ENCODE measurements at places on chromosomes 6 and 20.

DNA sequence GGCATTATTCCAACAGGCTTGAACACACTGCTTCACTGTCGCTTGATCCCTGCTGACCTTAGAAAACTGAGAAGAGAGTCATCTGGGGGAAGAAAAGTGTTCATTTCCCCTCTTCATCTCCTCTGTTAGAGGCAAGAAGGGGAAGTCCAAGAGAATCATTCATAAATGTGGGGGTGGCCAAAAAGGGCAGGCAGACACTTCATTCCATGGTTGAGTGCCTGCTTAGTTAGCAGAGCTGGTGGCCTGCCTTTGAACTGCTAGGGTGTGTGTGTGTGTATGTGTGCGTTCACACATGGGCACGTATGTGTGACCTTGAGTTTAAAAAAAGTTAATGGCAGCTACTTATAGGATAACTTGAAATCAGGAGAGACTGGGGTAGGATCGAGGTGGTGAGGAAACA lies 39.4 kb upstream of the RFPL4B start:
- DNase-seq, result no peak

DNA sequence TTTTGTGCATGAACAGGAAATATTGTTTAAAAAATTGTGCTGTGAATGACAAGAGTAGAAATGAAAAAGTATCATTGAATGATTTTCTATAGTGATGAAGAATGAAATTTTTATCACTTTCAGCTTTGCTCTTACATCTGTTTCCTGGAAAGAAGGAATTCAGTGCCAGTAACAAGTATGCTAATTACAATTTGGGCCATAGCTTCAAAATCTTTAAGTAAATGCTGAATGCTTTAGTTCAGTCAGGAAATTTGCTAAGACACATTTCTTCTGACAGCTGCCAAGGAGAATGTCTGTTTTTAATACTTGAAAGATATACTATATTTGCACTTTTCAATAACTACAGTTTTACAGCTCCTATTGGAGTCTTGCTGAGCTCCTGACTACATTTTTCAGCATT lies 203.7 kb upstream of the RSPO3 start:
- no peak for DNase-seq

DNA sequence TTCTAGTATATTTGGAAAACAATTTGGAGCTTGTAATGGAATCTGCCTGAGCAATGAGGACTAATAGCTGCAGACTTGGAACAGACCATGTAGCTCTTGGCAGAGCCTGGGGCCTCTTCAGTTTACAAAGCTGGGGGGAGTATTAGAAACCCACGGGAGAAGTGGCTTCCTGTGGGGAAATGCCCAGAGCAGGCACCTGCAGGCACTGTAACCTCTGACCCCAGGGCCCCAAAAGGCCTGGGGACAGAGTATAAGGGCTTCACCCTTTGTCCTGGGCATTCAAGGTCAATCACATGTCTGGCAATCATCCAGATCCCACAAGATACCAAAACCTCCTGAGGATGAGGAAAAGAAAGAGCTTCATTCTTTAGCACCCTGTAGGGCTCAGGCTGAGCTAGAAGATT lies 19.4 kb downstream of the PKIG start:
- peak; percentile 66 for DNase-seq

DNA sequence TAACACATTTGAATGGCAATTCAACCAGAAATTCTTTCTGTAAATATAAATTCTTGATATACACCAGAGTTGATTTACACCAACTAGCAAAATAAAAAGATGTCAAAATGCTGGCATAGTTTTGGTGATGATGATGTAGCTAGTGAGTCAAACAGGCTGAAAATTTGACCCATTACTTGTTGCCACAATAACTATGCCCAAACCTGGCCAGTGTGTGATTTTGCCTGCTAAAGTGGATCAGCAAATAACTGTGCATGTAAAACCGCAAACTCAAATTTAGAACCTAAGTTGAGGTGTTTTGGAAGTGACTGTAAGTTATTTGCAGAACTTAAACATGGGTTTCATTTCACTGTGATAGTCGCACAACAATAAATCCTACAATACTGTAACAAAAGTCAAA lies 125.9 kb downstream of the KIF6 start:
- no peak for DNase-seq

- no peak for DNase-seq
Observed at GRCh38 chr20:50142812-50143211, 10.7 kb downstream of the PEDS1 start.

DNA sequence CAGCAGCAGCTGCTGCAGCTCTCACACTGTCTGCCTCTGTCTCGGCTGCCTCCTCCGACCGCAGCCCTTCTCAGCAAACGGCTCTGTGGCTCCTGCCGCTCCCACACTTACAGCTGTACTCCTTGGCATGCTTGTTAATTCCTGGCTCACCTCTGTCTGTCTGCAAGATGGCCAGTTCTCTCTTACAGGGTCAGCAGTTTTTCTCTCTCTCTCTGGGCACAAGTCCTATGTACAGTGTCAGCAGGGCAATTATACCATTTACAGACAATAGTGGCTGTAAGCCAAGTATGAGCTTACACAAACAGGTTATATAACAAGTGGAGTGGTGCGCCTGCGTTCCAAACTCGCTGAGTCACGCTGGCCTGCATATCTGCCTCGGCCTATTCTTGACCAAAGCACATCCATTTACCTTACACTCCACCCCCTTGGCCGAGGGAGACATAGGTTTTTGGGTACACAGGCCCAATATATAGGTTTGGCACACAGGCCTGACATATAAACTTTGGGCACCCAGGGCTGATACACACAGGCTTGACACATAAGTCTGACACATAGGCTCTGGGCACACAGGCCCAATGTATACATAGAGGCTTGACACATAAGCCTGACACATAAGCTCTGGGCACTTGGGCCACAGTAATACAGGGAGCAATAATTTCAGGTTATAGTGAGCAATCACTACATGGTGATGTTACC lies 4.4 kb downstream of the ZKSCAN3 start:
- DNase-seq, result no peak

GRCh38 chr6:63098789-63099188 lies 112.5 kb upstream of the FKBP1C start:
- no peak for DNase-seq

DNA sequence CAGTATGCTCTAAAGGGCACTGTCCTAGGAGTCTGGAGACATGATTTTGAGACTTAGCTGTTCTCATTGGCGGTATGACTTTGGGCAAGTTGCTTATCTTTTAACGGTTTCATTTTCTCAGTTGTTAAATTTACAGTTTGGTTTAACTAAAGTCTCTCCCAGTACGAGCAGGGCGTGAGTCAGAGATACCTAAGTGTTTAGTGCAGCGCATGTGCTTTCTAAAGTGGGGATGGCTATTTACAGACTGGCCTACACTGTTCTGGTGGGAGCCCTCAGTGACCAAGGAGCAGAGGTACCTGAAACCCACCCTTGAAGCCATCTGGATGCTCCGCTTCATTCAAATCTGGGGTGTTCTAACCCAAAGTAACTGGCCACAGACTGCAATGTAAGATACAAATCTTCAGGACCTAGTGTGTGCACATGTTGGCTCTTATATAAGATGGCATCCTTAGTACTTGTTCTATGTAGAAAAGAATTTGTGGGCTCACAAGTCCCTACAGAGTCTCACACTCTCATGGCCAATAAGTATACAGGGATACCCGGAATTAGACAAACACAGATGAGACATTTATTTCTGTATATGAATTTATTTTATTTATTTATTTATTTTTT lies 10.7 kb downstream of the MSH5 start:
- no peak for DNase-seq

DNA sequence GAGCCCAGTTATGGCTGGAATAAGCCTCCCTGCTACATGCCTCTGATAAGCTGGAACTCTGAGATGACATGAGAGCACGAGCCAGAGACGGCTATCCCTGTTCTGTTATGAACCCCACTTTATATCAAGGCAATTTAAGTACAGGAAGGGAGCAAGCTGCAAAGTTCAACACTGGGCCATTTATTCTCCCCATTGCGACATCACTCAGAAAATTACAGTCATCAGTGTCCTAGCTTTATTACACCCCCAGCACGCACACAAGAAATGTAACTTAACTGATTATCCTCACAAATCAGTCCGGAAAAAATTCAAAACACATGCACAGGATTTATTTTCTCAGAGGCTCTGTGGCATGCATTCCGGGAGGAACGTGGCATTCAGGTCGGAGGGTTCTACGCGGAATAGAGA lies 125.3 kb upstream of the SLC2A12 start:
- DNase-seq, result no peak

- no peak for DNase-seq
Observed at GRCh38 chr20:64196309-64196708, 32.1 kb downstream of the MYT1 start.

- DNase-seq, result no peak
Observed at GRCh38 chr6:72699159-72699558, 77.3 kb downstream of the KCNQ5 start.

GRCh38 chr20:32621071-32621890 lies 36.1 kb upstream of the NOL4L start:
- DNase-seq, result no peak

- no peak for DNase-seq
Observed at GRCh38 chr6:17851001-17851719, 136.3 kb downstream of the KIF13A start.

GRCh38 chr6:1264619-1265445 lies 47.1 kb upstream of the FOXQ1 start:
- no peak for DNase-seq

DNA sequence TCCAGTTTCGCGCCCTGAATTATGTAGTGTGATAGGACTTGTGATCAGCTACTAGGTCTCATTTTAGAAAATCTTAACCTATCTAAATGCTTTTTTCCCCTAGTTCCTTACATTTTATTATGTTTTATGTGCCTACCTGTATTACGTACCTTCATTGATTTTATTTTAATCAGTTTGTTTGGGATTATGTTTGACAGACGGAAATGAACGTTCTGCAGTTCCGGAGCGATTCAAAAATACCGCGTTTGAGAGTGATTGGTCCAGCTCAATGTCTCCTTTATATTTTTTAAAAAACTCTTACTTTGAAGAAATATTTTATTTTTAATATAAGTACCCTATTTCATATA lies 114.3 kb upstream of the BTN3A2 start:
- no peak for DNase-seq

- DNase-seq, result no peak
Observed at GRCh38 chr6:63389191-63389844, 69.5 kb upstream of the LGSN start.

DNA sequence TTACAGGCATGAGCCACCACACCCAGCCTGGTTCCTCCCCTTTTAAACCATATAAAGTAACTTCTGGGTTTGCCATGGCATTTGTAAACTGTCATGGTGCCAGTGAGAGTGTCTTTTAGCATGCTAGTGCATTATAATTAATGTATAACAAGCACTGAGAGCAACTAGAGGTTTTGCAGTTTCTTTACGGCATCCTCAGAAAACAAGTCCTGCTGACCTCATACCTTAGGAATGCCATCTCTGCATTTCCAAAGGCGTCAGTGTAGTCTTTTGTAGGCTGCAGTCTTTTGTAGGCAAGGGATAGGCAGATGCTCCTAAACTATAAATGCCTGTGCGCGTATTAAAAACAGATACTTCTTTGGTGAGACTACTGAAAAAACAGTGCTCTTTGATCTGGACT lies 75.0 kb upstream of the EZR start:
- DNase-seq, result no peak

- no peak for DNase-seq
Observed at GRCh38 chr6:20205722-20206161, 6.5 kb downstream of the MBOAT1 start.

- DNase-seq, result no peak
Observed at GRCh38 chr20:46283426-46284039, 24.8 kb downstream of the CDH22 start.

DNA sequence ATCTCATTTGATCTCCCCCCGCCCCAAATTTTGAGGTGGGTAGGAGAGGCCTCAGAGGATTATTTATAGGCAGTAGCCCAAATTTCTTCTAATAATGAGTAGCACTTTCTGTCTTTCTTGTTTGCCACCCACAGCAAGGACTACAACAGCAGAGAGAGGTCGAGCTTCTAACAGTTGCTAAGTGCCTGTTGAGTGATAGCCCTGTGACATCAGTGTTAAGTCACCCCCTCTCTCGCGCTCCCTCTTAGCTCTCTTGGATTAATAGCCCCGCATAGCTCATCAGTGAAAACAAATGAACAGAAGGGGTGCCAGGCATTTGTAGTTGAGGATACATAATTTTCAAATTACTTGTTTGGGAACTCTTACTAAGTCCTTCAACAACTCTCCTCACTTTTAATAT lies 3.5 kb downstream of the ANKRD60 start:
- no peak for DNase-seq

- no peak for DNase-seq
Observed at GRCh38 chr20:7879883-7880282, 60.4 kb downstream of the HAO1 start.

GRCh38 chr6:169246445-169246844 lies 7.2 kb downstream of the THBS2 start:
- no peak for DNase-seq

GRCh38 chr6:56009636-56010035 lies 134.2 kb upstream of the BMP5 start:
- DNase-seq, result no peak

GRCh38 chr6:149448821-149449453 lies 35.9 kb downstream of the ZC3H12D start:
- no peak for DNase-seq

DNA sequence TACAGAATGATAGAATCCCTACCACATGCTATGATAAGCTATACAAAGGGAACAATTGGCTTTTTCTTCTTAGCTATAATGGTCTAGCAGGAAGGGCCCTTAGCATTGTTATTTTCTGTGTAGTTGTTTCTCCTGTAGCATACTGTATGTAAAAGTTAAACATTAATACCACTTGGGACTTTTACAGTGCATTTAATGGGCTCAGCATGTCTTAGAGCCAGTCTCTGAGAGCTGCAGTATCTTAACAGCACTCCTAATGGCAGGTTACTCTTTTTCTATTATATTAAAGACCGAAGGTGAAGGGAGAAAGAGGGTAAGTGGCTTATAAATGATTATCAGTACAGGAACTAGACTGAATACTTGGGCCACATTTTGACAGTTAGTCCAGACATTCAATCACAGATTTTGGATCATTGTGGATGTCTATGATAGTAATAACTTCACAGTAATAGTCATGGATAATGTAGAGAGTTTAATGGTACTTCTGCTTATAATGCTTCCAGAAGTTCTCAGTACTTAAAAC lies 290.7 kb downstream of the PHF3 start:
- DNase-seq, result no peak

DNA sequence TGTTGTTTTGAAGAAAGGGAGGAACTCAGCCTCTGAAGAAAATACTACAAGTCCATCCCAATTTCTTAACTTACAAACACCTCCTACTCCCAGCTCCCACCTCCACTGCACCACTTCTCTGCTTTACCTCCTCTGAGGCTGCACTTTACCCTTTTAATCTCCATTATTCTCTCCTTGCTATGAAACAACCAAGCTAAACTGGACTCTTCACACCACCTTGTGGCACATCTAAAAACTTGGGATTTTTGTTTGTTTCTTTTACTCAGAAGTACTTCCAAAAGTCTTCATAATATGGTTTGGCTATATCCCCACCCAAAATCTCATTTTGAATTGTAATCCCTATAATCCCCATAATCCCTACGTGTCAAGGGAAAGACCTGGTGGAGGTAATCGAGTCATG lies 142.2 kb downstream of the MOXD1 start:
- DNase-seq, result no peak

GRCh38 chr6:29975561-29975907 lies 33.2 kb downstream of the HLA-A start:
- no peak for DNase-seq

- no peak for DNase-seq
Observed at GRCh38 chr6:159395609-159396008, 226.4 kb downstream of the FNDC1 start.
